Mesothelial cell of epicardium (in vitro differentiated cells): ENCODE measurements at places on chromosomes 3 and 15.

DNA sequence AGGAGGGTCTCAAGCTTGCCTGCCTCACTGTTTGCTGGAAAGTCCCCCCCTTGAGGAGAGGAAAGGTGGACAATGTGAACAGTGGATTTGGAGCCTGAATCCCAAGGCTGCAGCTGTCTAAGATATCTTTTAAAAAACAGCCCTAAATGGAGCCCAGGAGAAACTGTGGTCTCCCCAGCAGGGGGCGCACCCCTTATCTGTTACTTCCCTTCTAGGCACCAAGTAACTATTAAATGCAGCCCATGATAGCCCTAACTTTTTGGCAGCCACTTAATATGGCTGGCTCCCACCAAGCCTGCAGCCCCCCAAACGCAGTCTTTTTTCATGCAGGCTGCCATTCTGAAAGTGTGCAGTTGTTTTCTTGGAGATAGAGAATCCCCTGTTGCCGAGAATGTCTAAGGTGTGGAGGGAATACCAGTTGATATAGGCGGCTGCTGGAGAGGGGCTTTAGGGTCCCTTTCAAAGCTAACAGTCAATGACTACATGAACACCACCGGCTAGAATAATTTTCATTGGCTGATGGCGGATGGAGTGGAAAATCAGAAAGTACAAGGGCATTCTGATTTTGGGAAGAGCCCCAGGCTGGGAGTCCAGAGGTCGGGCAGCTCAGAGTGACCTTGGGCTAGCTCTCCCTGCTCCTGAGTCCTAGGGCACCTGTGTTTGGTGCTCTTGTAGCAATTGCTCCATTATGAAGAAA is 1.3 kb downstream of the RHCG start:
- no peaks in the 10 kb centered on the region for H3K36me3 ChIP-seq
- no peak overlapping the region for H3K27ac ChIP-seq
- H3K4me1 ChIP-seq, result no peaks in the 10 kb centered on the region
- peaks cover 87% of the 10 kb centered on the region for H3K27me3 ChIP-seq
- DNase-seq, result no peak
- H3K4me3 ChIP-seq, result no peak overlapping the region

GRCh38 chr3:47324278-47324865 is 41.6 kb downstream of the KLHL18 start:
- no peak overlapping the region for H3K27ac ChIP-seq
- H3K27me3 ChIP-seq, result no peaks in the 10 kb centered on the region
- H3K4me3 ChIP-seq, result no peak overlapping the region
- peak; percentile 27 for DNase-seq
- H3K36me3 ChIP-seq, result peaks cover 20% of the 10 kb centered on the region
- H3K4me1 ChIP-seq, result no peaks in the 10 kb centered on the region

GRCh38 chr3:170102431-170102830 is 64.6 kb downstream of the GPR160 start:
- H3K36me3 ChIP-seq, result peaks cover 36% of the 10 kb centered on the region
- DNase-seq, result no peak
- no peaks in the 10 kb centered on the region for H3K27me3 ChIP-seq
- no peak overlapping the region for H3K4me3 ChIP-seq
- H3K4me1 ChIP-seq, result no peaks in the 10 kb centered on the region
- H3K27ac ChIP-seq, result no peak overlapping the region

DNA sequence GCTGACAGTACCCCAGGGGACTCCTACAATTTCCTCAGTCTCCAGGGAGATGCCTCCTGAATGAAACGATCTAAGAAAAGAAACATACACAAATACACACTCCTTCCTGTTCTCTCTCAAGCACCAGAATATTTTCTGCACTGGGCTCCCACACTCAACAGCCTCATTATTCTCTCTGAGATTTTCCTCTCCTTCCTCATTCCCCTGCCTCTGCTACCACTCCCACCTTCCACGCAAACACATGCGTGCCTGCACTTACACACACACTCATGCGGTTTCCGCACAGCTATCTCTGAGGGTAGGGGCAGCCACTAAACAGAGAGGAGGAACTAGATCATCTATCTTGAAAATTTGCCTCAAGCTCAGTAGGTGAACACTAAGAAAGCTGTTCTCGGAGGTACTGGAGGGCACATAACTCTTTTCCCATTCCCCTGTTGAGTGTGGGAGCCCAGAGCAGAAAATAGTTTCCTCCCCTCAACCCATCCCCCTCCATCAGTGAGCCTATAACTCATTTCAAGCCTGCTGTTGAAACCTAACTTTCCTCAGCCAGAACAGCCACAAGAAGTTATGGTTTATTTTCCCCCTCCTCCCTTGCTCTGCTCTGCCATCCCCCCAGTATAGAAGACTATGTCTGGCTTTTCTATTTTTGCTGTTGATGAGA is 30.5 kb upstream of the TIPARP start:
- peak overlapping the region; percentile 44 for H3K4me3 ChIP-seq
- H3K36me3 ChIP-seq, result peaks cover 1% of the 10 kb centered on the region
- peak overlapping the region; percentile 91 for H3K27ac ChIP-seq
- no peaks in the 10 kb centered on the region for H3K27me3 ChIP-seq

DNA sequence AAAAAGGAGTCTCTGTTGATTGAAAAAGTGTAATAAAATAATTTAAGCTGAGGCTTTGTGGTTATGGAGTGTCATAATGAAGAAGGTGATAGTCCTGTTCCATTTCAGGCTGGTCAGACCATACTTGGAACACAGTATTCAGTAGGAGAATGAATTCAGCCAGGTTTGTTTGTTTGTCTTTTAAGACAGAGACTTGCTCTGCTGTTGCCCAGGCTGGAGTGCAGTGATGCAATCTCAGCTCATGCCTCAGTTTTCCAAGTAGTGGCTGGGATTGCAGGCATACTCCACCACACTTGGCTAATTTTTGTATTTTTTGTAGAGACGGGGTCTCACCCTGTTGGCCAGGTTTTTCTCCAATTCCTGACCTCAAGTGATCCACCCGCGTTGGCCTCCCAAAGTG is 33.5 kb downstream of the IQGAP1 start:
- peaks cover 50% of the 10 kb centered on the region for H3K4me1 ChIP-seq
- DNase-seq, result no peak
- no peaks in the 10 kb centered on the region for H3K27me3 ChIP-seq
- peak overlapping the region; percentile 16 for H3K27ac ChIP-seq
